Right forelimb (tissue), 1 donor: ENCODE measurements at places on chromosomes 7 and 10.

DNA sequence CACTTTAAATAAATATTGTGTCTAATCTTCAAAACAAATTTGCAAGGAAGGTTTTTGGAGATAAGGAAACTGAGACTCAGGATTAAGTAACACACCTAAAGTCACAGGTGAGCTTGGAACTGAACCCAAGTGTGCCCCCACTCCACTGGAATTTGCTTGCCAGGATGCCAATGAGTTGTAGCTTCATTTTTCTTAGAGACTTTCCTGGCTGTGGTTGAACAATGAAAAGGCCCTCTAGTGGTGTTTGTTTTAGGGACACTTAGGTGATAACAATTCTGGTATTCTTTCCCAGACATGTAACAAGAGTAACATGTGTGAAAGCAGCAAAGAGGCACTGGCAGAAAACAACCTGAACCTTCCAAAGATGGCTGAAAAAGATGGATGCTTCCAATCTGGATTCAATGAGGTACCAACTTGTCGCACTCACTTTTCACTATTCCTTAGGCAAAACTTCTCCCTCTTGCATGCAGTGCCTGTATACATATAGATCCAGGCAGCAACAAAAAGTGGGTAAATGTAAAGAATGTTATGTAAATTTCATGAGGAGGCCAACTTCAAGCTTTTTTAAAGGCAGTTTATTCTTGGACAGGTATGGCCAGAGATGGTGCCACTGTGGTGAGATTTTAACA lies 1.5 kb downstream of the IL6 start:
- no peak for DNase-seq

DNA sequence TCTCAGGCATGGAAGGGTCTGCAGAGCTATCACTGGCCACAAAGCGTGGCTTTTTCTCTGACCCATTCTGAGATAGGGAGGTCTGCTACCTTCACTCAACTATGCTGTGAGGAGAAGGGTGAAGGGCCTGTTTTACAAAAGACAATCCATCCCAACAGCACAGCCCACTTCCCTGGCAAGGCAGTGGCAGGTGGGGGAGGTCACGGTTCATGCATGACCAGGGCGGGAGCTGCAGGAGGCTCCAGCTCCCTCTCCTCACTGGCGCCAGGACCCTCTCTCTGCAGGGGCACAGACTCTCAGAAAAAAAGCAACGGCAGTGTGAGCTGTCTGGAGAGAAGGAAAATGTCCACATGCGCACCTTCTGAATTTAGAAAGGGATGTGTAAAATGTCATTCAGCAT lies 28.5 kb downstream of the GRB10 start:
- DNase-seq: no peak

DNA sequence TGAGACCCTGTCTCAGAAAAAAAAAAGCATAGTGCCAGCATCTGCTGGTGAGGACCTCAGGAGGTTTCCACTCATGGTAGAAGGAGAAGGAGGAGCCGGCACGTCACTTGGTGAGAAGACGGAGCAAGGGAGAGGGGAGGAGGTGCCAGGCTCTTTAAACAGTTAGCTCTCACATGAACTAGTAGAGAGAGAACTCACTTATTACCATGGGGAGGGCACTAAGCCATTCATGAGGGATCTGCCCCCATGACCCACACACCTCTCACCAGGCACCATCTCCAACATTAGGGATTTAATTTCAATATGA lies 62.9 kb upstream of the VKORC1L1 start:
- no peak for DNase-seq

GRCh38 chr7:64802699-64803098 lies 8.5 kb downstream of the ZNF138 start:
- no peak for DNase-seq

DNA sequence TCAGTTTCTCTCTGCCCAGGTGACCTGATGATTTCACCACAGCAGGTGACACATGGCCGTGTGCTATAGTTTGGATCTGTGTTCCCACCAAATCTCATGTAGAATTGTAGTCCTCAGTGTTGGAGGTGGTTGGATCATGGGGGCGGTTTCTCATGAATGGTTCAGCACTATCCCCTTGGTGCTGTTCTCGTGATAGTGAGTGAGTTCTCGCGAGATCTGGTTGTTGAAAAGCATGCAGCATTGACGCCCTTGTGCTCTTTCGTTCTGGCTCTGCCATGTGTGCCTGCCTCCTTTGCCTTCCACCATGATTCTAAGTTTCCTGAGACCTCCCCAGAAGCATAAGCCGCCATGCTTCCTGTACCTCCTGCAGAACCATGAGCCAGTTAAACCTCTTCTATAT lies 85.2 kb upstream of the C1QL3 start:
- DNase-seq: no peak

- DNase-seq: no peak
These were observed 2.6 kb upstream of the SAMD8 start for GRCh38 chr10:75108684-75109458.

DNA sequence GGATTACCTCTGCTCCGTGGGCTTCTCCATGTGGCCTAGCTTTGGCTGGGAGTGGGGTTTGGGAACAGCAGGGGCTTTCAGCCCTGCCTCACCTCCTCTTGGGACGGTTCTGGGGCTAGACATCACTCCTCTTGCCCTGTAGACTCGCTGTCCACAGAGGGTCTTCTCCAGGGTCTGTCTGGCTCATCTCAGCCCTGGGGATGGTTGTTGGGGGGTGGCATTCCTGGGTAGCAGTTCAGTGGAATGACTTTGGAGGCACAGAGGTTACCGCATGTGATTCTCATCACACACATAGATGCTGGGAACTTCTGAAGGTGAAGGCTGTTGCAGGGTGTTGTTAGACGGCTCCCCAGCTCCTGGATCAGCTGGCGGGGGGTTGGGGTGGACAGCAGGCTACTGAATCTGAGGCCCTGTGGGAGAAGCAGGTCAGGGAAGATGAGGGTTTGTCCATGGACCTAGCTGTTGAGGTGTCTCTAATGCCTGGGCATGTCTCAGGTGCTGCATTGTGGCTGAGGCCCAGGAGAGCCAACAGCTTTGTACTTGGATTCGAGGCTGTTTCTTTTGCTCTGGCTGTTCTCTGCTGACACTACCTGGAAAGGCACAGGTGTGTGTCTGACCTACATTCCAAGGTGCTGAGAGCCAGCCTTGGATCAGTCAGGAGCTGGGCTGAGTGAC lies 23.8 kb downstream of the RAMP3 start:
- DNase-seq: no peak

DNA sequence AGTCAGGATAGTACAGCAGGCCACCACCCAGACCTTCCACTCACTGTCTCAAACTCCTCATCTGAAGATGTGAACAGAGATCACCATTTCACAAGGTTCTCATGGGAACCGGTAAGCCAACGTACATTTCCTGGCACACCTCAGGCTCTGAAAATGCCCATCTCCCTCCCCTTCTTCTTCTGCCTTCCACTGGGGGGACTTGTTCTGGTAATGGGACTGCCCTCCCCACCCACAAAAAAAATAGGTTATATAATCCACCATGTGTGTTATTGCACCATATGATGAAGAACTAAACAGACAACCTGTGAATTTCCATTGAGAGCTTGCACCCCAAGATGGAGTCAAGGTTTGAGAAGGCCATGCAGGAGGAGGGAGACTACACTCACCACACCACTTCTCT lies 42.1 kb upstream of the IKZF1 start:
- DNase-seq: no peak

GRCh38 chr10:25493122-25493893 lies 318.5 kb downstream of the GPR158 start:
- DNase-seq: no peak

GRCh38 chr7:122676466-122676865 lies 22.5 kb downstream of the RNF133 start:
- DNase-seq: no peak

DNA sequence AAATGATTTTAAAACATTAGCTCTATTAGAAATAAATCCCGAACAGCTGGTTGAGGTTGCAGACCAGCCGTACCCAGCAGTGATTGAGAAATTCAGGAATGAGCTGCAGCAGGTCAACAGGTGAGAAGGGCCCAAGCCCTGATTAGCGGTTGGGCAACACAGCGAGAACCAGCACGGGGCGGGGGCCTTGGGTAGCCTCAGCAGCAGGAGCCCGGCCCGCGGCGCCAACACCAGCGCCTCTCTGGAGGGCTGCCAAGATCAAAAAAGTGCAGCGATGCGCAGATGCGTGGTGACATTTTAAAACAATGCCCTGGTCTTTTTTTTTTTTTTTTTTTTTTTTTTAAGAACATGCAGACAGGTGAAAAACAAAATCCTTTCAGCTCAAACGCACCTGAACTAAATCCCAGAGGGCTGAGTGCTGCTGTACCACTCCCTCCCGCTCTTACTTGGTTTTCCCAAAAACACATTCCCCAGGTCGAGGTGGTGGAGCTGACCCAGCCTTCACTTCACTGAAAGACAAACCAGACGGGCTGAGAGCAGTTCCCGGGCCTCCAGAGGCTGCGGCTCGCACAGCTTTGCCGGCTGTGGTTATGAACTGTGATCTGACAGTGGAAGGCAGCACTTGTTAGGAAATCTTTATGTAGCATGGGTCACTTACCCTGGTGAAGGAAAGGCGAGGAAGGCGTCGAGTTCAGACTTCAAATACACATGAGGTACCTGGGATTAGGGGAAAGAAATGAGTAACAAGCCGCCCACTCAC lies 579.4 kb downstream of the SDK1 start:
- no peak for DNase-seq

DNA sequence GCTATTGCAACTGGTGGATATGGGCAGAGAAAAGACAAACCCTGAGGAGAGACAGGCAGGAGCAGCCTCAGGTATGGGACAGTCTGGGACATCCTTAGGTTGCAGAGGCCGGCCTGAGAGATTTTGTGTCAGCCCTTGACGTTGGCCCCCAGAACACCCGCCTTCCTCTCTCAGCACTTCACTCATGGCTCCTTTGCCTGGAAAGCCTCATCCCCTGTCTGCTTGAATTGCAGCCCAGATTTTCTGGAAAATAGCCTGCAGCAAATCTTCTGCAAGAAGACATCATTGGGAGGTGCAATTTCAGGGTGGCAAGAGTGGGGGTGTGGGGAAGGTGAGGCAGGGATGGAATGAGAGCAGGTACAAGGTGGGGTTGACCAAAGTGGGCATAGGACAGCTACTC lies 2.2 kb upstream of the FRMD4A start:
- no peak for DNase-seq

DNA sequence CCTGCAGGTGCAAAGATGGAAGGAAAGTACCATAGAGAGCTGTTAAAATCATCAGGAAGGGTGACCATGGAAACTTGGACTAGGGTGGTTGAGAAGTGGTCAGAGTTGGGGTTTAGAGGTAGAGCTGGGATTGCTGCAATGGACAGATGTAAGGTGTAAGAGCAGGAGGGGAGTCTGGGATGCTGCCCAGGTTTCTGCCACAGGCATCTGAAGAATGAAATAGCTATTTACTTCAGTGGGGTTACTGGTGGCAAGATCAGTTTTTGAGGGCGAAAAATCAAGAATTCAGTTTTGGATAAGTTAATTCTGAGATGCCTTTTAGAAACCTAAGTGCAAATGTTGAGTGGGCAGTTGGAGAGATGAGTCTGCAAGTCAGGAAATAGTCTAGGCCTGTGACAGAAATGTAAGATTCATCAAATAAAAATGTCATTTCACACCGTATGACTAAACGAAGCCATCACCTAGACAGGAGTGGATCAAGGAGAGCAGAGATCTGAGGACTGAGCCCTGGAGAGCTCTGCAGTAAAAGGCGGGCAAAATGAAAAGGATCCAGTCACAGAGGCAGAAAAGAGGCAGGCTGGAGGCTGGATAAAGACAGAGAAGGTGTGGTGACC lies 22.7 kb upstream of the TOMM7 start:
- DNase-seq: no peak

DNA sequence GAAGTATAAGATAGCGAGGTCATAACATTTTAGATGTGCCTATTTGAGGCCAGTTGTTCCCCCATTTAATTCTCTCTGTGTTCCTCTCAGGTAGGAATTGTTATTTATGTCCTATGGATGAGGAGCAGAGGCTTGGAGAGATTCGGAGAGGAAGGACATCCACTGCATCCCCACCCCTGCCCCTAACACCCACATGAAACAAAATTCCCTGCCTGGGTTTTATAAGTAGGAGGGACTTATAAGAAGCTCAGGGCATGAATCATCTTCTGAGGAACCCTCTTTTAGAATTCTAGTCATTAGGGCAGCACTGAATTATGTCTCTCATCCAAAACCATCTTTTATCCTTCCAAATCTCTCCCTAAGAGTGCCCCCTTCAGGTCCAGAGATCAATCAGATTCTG lies 5.0 kb downstream of the CHAT start:
- DNase-seq: no peak

- no peak for DNase-seq
These were observed 36.0 kb upstream of the SEMA3E start for GRCh38 chr7:83684928-83685327.

DNA sequence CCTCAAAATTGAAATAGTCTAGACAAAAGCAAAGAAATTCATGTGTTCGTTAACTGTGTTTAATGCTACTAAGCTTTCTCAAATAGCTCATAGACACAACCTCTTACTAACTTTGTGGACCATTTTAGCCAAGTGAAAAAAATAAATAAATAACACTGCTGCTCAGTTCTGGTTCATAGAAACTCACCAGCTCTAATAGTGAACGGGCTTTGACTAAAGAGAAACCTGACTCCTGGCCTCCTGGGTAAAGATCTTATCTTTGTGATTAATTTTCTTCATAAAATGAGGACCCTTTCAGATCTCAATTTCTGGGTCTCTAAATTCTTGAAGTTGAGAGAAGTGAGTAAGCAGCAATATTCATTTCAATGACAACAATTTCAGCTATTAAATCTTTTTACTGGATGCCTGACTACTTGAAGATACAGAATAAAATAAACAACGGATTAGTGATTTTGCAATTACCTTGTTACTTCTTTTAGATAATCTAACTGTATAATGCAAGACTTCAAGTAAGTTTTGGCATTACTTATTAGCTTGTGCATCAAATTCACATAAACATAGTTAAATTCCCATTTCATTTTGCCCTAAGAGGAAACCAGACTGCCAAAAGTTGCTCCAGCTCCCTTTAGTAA lies 3.1 kb downstream of the CADPS2 start:
- no peak for DNase-seq

- DNase-seq: no peak
These were observed 146.2 kb downstream of the SPAG6 start for GRCh38 chr10:22491480-22491879.

DNA sequence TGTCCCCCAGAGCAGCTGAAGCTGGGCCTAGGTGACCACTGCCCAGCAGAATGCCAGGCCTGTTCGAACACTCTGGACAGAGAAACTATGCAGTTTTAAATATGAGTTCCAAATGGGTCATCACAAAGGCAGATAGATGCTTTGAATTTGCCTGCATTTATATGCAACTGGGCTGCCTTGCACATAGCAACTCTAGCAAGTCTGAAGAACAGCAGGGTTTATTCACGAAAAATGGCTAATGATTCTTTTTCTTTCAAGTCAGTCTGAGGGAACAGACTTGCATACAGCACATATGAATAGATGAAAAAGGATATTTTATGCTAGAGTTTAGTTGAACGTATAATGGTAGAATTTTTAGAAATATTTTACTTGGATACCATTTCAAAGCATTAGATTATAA lies 68.5 kb downstream of the SLC35B4 start:
- no peak for DNase-seq

GRCh38 chr10:128040096-128040495 lies 86.1 kb downstream of the MKI67 start:
- DNase-seq: no peak

- DNase-seq: no peak
These were observed 16.0 kb downstream of the SND1 start for GRCh38 chr7:127667759-127668530.
